ENCODE measurements at places on chromosomes 12 and 14. TPM values are rescaled to one million over a fixed set of nuclear protein-coding genes. Genes with fewer than 3 reads are reported as not detected.

Gene KRT77
- total RNA-seq = not detected

Gene CYP27B1
- total RNA-seq = 19.5 TPM

Gene ANKRD52
- 60.8 TPM for total RNA-seq

Gene ALDH1L2
- 0.29 TPM for total RNA-seq

Gene MPHOSPH9
- total RNA-seq = 35.9 TPM

Gene NRIP2
- total RNA-seq = not detected

Gene TDRD9
- 0.90 TPM for total RNA-seq

Gene APAF1
- 6.6 TPM for total RNA-seq

Gene KLRG1
- 2.3 TPM for total RNA-seq

Gene NUAK1
- total RNA-seq = 0.05 TPM

Gene ZDHHC22
- not detected for total RNA-seq

Measured in activated T-cell treated with anti-CD3 and anti-CD28 coated beads, Interleukin-2, amount 50 U/mL, for 4 hours (primary cell).